ENCODE measurements at places on chromosomes 4 and X.

- DNase-seq = no peak
These were observed 203.7 kb upstream of the EMCN start for GRCh38 chr4:100721490-100721889.

- DNase-seq = no peak
These were observed 8.2 kb downstream of the TNIP3 start for GRCh38 chr4:121155893-121156292.

GRCh38 chrX:39504850-39505259 lies 592.9 kb downstream of the BCOR start:
- DNase-seq = no peak

- no peak for DNase-seq
These were observed 8.3 kb downstream of the PRRG1 start for GRCh38 chrX:37357436-37357835.

DNA sequence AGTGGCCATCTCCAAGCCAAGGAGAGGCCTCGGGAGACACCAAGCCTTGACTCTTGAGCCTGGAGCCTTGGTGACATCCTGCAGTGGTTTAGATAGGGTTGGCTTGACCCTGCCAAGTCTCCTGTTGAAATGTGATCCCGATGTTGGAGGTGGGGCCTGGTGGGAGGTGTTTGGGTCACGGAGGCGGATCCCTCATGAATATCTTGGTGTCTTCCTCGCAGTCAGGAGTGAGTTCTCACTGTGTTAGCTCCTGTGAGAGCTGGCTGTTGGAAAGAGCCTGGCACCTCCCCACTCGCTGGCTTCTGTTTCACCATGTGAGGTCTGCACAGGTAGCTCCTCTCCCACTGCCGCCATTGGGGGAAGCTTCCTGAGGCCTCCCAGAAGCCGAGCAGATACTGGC lies 38.8 kb downstream of the ADRA2C start:
- no peak for DNase-seq

- no peak for DNase-seq
These were observed 354.9 kb downstream of the DHRSX start for GRCh38 chrX:2145692-2146367.

Measured in stimulated activated CD8-positive, alpha-beta memory T cell treated with anti-CD3 and anti-CD28 coated beads, Interleukin-2, amount 100 ng/mL, for 1 hour (primary cell).